ENCODE measurements at places on chromosomes 3 and 15. TPM values are rescaled to one million over a fixed set of nuclear protein-coding genes. Genes with fewer than 3 reads are reported as not detected.

The RCCD1 gene
- total RNA-seq = 20.6 TPM

The PDIA5 gene
- 24.3 TPM for total RNA-seq

DNA sequence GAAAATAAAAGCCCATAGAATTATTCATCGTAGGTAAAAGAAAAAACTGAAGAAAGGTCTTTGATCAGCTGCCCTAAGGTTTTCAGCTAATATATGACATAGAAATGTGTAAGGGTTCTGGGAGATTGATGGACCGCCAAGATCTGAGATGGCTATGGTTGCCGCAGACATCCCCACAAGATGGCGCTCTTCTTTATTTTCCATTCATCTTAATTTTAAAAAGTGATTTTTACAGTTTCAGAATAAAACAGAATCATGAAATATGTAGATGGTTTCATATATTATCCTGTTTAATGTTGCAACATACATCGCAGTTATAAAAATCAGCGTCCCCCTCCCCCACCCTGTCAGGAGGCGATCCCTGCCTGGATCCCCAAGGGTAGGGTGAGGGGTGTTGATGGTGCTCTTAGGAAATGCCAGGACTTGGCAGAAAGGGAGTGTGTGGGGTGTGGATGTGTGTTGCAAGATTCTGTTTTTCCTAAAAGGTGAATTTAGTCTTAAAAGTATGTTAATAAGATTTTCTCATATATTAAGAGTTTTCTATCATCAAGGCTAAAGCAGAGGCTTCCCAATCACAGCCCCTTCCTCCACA is 68.8 kb downstream of the ANXA2 start:
- DNase-seq = no peak

- no peak for DNase-seq
Observed at GRCh38 chr15:23022156-23022555, 17.2 kb downstream of the TUBGCP5 start.

DNA sequence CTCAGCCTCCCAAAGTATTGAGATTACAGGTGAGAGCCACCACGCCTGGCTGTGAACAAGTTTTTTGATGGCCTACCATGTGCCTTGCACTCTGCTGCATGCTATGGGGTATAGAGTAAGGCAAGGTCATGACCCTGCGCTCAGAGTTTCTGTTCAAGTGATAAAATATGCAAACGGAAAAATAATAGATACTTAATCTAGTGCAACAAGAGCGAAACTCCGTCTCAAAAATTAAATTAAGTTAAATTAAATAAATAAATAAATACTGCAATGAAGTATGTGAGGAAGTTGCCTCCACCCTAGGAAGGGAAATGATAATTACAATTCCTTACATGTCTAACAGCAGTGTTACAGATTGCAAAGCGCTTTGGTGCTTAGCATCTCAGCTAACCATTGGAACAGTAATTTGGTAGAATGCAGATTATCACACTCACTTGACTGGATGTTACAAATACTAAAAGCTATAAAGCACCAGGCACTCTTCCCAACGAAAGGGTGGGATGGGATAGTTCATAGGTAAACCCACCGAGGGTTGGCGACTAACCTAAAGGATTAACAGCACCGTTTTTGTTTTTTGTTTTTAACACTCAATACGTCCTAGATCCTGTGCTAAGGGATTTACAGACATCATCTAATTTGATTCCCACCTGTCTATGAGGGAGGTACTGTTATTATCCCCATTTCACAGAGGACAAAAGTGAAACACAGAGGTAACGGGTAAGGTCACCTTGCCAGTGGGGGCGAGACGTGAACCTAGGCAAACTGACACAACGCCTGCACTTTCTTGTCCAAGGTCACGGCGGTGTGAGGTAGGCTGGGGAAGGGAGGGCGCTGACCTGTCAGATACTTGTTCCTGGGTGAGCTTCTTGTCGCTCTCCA is 793 bp upstream of the FANCD2 start:
- no peak for DNase-seq

GRCh38 chr3:136332776-136333175 is 82.6 kb downstream of the PCCB start:
- DNase-seq = no peak

GRCh38 chr15:37693926-37694325 is 240.5 kb upstream of the TMCO5A start:
- DNase-seq = no peak

- no peak for DNase-seq
Observed at GRCh38 chr3:18649666-18650363, 224.7 kb upstream of the SATB1 start.
